NCI-H187 treated with DMSO at 0.1 percent for 48 hours (cell line): ENCODE measurements at places on chromosomes 3 and 15.

DNA sequence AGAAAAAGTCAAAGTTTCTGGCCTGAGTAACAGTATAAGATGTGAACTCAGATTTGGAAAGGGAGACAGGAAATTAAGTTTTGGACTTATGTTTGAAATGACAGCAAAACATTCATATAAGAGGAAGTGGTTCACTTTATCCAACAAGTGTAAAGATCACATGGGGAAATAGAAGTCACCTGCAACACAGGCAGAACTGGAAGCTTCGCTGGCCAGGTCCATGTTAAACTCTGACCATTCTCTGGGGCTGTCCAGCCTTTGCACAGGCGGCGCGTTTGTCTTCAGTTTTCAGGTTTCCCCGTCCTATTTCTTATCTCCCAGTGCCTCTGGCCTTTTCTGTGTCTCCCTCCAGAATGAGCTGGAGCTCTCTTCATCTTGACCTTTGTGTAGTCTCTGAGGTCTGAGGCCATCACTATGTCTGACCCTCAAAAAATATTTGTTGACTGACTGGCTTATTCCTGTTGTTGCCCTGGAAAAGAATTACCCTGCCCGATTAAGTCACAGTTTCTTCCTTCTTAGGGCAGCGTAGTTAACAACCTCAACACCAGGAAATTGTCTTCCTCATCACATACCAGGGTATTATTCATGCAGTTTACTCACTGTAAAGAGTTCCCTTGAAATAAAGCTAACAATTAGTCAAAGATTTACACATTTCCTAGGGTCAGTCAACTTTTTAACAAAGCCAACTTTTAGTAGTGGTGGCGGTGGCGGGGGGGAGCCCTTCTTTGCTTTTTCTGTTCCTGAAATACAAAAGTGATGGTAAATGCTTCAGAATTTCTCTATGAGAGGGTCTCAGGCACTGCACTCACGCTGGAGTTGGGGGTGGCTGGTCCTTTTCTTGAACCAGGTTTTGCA, 959 bp upstream of the RASA2 start:
- DNase-seq = no peak

GRCh38 chr3:46959161-46959511, 17.4 kb downstream of the CCDC12 start:
- DNase-seq = no peak

- no peak for DNase-seq
Measured at GRCh38 chr3:113626503-113627371, 69.7 kb downstream of the USF3 start.

DNA sequence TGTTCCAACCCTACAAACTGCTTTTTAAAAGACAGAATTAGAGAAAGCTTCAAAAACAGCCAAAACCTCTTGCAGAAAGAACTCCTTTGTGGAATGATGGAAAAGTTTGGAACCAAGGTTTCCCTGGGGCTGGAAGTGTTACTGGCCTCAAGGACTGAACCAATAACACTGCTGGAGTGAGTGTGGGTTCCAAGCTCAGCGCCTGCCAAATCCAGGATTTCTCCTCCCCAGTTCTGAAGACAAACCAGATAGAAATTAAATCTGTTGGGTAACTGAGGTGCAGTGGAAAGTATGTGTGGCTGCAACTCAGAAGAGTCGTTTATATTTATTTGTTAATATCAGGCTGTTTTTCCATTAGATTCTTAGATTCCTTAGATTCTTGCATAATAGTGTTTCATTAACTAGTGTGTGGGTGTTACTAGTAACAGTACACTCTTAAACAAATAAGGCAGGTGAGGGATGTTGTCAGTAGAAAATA, 66.5 kb upstream of the FNDC3B start:
- DNase-seq = no peak

GRCh38 chr15:97085731-97086130, 755.2 kb downstream of the NR2F2 start:
- DNase-seq = no peak

GRCh38 chr3:168088106-168088720, 7.5 kb downstream of the GOLIM4 start:
- no peak for DNase-seq

DNA sequence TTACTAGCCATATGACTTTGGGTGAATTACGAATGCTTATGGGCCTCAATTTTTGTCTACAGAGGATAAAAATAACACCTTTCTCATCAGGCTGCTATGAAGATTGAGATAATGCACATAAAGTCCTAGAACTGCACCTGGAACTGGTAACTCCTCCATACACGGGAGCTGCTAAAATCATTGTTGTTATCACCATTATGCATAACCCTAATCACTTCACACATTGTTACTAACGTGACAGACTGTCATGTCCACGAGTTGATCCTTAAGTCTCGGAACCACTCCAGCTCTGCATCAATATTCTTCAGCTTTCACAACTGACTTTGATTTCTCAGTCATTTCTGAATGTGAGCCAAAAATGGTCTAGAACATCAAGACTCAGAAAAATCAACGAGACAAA, 64.1 kb downstream of the RFTN1 start:
- no peak for DNase-seq

- no peak for DNase-seq
Measured at GRCh38 chr15:57741089-57741488, 34.6 kb downstream of the POLR2M start.

- DNase-seq = no peak
Measured at GRCh38 chr3:192077795-192078497, 617.0 kb downstream of the PYDC2 start.

- DNase-seq = no peak
Measured at GRCh38 chr3:78668302-78668701, 1099.5 kb downstream of the ROBO1 start.

- no peak for DNase-seq
Measured at GRCh38 chr3:59749291-59749690, 699.5 kb upstream of the CFAP20DC start.
